ENCODE measurements at places on chromosomes 3 and 15.

DNA sequence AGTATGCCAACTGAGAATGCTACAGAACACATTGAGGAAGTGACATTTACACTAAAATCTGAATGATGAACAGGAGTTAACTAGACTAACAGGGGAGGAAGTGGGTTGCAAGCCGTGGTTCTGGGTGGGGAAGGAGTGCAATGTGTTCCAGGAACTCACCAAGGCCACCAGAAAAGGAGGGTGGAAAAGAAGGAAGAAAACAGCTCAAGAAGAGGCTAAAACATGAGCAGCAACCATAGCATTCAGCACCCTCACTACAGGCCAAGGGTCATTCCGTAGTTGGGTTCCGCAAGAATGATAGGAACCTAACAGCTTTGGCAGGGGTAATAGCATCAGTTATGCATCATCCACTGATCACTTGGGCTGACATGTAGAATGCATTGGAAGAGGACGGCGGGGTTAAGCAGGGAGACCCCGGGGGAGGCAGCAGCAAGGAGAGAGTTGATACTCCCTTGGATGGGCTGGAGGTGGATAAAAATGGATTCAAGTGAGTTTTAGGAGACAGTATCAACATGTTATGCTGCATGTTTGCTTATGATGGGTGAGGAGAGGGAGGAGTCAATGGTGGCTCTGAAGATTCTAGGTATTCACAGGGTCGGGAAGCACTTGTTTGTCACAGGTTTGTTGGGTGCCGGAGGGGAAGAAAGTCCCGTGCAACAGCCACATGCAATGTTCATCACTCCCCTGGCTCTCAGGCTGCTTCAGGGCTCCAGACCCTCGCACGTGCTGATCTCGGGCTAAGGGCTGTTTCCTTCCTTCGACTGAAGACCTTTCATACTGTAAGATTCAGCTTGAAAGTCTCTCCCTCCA, 53.2 kb downstream of the LIPC start:
- DNase-seq = no peak

GRCh38 chr15:56496635-56497034, 31.7 kb upstream of the MNS1 start:
- no peak for DNase-seq

DNA sequence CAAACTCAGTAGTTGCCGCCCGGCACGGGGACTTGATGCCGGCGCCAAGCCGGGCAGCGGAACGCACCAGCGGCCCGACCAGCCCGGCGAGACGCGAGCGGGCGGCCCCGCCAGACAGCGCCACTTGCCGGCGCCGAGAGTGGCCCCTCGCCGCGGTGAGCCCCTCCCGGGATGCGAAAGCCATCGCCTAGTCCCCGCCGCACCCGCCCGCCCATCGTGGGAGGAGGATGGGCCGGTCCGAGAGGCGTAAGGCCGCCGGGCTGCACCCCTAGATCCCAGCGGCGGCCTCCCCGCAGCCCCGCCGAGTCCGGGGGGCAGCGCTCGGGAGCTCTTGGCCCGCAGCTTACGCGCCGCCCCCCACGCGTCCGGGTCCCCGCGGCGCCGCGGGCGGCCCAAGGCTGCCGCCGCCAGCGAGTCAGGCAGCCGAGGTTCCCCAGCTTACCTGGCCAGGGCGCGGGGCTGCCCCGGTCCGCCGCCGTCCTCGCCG, 609 bp downstream of the GOLGA8A start:
- DNase-seq = no peak

GRCh38 chr3:156291272-156292123, 171.1 kb downstream of the KCNAB1 start:
- DNase-seq = no peak

DNA sequence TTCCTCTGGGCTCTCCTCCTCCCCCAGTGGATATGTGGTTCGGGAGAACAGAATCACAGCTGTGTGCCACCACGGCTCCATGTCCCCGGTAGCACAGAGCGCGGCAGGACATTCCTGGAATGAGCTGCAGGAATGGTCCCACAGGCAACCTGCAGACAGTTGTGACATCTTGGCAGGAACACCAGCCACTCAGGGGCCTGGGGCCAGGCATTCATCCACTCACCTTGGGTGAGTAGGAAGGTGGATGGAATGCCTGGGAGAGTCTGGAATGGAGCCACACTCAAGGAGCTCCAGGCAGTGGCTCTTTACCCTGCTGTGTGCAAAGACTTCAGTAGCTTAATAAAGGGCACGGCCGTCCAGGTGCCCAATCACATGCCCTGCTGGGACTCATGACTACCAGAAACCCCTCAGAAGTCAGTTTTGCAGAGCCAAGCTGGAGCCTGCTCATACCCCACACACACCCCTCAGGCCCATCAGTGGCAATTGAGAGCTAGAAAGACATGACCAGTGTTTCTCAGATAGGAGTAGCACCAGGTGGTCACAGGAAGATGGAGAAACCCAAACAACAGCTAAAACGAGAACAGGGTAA, 117.3 kb upstream of the PRR20G start:
- DNase-seq = no peak

DNA sequence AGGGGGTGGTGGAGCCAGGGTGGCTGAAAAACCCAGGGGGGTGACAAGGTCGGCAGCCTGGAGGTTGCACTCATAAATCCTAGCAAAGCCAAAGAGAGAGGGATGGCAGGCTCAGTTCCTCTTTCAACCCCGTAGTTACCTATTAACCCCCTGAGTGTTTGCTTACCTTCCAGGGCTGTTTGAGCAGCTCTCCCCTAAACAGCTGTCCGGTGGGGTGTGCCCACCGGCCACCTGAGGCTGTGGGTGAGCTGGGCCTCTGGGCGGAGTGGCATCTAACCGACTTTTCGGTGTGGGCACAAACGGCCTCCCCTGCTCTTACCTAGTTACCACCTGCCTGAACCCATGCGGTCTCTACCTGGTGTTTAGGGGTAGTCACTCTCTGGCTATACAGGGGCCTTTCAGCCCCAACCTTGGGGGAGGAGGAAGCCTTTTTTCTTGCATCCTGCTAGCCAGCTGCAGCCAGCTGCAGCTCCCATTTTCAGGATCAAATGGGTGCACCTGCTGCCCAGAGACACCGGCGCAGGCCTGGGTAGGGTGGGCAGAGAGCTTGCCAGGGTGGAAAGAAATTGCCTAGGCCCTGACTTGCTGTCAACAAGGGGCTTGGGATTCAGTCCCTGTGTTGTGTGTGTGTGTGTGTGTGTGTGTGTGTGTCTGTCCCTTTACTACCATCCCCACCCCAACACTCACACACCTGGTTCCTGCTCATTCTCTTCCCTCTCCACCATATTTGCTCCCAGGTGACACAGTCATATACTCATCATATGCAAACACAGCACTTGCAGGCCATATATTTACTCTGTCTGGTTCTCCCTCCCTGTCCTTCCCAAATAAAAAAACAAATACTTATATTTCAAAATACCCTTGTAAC, 3.7 kb downstream of the DLL4 start:
- DNase-seq = no peak

DNA sequence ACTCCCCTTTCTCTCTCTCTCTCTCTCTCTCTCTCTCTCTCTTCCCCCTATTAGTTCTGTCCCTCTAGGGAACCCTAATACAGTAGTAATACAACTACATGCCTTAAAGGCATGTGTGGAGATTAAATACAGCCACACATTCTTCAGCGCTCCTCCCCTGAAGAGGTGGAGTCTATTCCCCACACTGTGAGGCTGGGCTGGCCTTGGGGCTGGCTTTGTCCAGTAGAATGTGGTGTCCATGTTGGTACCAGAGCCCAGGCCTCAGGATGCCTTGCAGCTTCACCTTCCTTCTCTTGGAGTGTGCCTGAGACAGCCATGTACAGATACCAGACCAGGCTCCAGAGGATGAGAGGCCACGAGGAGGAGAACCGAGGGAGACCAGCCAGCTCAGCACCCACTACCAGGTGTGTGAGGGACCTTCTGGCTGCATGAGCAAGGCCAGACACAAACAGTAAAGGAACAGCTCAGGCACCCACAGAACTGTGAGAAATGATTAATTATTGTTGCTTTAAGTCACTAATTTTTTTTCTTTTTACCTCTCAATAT, 10.7 kb downstream of the SLC6A20 start:
- no peak for DNase-seq

- DNase-seq = no peak
Measured at GRCh38 chr15:76303909-76304308, 7.4 kb downstream of the ETFA start.

- no peak for DNase-seq
Measured at GRCh38 chr3:167684388-167684993, 30.7 kb upstream of the WDR49 start.

- DNase-seq = no peak
Measured at GRCh38 chr15:74417670-74418069, 16.1 kb downstream of the SEMA7A start.

DNA sequence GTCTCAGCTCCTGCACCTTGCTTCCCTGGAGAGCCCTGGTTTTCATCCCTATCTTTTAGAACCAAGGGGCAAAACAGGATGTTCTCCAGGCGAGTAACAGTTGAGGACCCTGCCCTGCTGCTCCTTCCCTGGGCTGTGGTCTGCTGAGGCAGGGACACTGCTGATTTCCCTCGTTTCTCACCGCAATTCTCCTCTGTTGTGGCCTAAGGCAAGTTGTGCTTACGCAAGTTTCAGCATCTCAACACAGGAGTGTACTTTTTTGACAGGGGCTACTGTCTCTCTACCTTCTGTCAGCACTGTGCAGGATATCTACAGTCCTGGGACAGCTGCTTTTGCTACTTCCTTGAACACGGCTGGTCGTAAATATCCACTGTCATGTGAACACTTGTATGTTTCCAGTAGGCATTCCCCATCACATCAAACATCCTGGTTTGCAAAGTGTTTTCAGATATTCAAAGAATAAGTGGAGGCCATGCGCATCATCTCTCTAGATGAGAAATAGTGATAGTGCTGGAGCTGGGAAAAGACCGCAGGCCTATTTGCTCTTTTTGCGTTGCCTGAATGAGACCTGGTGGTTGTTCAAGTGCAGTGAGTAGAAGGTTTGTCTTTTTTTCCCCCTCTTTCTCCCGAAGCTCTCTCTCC, 110.1 kb upstream of the PLXNA1 start:
- DNase-seq = no peak

DNA sequence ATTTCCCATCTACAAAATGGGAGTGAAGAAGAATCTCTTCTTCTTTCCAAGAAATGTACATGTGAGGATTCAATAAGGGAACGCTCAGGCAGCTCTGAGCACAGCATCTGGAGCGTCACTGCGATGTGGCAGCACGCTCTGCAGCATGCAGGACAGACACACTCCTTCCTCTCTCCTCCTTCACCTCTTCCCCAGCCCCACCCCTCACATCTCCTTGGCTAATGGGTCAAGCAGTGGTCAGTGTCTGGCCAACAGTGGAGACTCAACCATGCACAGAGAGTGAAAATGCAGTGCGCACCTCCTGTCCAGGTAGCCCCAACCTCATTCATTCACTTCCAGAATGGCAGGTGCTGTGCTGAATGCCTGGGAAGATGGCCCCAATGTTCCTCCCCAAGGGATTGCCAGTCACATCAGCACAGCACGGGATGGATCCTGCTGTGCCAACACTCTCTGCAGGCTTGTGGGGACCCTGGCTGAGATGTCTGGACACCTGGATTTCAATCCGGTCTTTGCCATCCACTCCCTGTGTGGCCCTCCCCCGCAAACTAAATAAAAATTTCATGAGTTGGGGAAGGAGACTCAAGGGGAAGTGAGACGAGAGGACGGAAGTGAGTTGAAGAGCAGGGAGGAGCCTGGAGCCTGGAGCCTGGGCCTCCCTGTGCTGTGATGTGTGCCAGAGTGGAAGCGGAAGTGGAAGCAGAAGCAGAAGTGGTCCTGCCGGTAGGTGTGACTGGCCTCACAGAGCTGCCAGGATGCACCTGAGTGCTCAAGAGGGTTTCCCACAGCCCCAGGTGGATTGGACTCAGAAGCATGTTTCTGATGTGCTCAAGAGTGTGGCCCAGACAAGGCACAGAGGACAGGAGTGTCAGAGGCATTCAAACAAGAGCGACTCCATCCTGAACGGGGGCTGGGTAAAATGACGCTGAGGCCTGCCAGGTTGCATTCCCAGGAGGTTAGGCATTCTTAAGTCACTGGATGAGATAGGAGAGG, 163.9 kb downstream of the SMAD6 start:
- DNase-seq = no peak

- DNase-seq = no peak
Measured at GRCh38 chr3:150114873-150115540, 144.3 kb upstream of the PFN2 start.

DNA sequence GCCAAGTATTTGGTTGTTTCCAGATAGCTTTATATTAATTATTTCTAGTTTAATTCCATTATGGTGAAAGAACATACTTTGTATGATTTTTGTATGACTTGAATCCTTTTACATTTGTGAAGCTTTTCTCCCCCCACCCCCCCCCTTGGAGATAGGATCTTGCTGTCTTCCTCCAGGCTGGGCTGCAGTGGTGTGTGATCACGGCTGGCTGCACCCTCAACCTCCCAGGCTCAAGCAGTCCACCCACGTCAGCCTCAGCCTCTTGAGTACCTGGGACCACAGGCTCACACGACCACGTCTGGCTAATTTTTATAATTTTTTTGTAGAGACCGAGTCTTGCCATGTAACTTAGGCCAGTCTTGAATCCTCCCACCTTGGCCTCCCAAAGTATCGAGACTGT, 29.5 kb downstream of the ARL8B start:
- DNase-seq = no peak

DNA sequence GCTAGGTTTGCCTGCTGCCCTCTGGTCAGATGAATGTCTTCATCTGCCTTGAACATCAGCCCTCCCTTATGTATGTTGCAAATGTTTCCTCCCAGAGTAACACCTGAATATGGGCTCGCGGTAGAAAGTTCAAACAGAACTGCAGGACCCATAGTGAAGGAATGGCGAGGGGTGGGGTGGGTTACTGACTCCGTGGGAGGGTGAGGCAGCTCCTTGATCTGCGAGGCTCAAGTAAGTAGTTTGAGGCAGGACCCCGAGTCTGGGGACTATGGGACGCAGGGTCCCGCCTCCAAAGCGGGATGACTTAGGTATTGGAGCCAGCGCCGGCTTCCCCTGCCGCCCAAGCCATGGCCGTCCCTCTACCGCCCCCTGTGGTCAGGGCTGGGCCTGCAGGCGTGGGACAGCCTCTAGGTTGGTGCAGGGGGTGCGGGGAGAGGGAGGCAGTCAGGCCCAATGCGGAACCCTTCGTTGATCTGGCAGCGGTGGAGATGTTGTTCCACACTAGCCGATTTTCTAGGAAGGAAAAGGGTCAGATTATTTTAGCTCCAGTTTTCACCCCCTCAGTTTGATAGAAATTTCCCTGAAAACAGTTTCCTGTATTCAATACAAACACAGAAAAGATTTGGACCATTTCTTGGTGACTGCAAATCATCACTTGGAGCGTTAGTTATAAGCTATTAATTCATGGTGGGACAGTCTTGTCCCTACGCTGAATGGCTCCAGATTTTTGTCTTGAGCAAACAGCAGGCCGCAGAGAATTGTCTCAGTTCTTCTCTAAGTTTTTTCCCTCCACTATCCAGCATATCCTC, 72.3 kb downstream of the CORO2B start:
- no peak for DNase-seq

GRCh38 chr15:54556231-54556630, 578.0 kb downstream of the UNC13C start:
- DNase-seq = no peak

- no peak for DNase-seq
Measured at GRCh38 chr3:10928961-10929471, 63.5 kb upstream of the SLC6A1 start.

DNA sequence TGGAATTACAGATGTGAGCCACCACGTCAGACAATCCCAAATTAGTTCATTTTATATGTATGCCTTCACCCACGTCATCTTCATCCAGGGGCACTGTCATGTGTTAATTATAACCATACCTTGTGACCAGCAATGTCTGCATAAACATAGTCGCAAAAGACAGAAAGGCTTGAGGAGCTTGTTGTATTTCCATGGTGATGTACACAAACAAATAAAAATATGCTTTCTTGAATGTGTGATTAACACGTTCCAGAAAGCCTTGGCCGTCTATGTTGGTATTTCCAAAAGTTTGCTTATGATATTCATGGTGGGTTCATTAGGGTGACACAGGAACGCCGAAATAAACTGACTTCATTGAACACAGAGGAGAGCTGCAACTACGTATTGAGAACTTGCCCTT, 524.7 kb upstream of the ZNF717 start:
- DNase-seq = no peak

Measured in amygdala (tissue), 56 donors.